ENCODE measurements at places on chromosomes 2 and 18.

GRCh38 chr2:209936106-209936666 is 66.3 kb upstream of the RPE start:
- no peak for DNase-seq

- DNase-seq = no peak
Observed at GRCh38 chr18:45839414-45840395, 14.2 kb downstream of the SIGLEC15 start.

DNA sequence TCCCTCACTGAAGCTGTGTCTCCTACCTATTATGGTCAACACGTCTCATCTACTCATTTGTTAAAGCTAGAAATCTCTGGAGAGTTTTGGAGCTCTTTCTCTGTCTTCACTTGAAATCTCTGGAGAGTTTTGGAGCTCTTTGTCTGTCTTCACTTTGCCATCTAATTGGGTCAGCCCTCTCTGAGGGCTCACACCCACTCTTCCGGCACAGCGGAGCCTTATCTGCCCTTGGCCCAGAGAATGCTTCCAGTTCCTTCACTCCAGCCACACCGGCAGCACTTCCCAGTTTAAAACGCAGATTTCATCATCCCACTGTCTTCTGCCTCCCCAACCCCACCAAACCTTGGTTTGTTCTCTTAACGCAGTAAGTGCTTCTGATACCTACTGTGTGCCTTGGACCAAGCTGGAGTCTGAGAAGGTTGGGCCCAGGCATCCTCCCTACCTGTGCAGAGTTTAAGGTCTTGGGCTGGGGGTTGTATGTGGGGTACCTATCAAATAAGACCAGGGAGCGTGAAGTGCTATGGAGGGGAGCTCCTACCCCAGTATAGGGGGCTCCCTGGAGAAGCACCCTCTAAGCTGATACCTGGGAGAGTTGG is 5.0 kb downstream of the HPCAL1 start:
- DNase-seq = no peak

GRCh38 chr2:211457325-211457724 is 900.9 kb downstream of the CPS1 start:
- DNase-seq = no peak

- peak; percentile 74 for DNase-seq
Observed at GRCh38 chr2:217277646-217278398, 418.0 kb upstream of the TNP1 start.

- DNase-seq = no peak
Observed at GRCh38 chr2:8044046-8044594, 637.7 kb upstream of the ID2 start.

DNA sequence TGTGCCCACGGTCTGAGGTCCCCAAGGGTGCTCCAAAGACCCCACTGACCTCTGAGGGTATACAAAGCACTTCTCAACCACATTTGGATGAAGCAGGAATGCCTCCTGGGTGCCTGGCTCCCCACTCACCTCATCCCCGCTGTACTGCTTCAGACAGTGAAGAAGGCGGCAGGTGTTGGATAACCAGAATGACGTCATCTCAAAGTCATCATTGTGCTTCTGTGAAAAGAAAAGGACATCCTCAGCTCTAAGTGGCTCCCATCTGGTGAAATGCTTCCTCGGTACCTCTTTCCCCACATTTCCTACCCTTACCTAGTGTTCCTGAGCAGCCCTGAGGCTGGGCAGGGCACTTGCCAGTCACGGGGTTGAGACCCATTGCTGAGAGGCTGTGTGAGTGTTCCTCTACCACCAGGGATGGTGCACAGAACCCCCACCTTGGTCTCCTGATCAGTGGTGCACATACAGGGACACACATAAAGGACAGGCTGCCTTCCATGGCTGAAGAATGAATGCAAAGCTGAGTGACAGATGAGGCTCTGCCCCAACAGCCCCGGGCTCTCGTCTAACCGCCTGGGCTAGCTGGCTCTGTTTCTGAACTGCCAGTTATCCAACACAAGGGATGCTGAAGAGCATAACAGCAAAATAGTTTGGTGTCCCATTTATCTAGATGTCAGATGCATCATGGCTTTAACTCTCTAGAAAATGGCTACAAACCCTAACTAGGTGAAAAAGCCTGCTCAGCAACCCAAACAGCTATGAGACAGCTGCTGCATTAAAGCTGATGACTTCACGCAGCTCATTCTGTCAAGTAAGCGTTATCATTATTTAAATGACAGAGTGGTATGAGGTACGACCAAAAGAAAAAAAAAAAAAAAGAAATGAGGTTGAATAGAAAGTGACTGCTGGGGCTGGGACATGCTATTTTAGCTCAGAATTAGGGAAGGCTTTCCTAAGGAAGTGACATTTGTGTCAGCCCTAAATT is 28.2 kb upstream of the ACAA2 start:
- no peak for DNase-seq

GRCh38 chr2:51505533-51505932 is 473.6 kb upstream of the NRXN1 start:
- no peak for DNase-seq

DNA sequence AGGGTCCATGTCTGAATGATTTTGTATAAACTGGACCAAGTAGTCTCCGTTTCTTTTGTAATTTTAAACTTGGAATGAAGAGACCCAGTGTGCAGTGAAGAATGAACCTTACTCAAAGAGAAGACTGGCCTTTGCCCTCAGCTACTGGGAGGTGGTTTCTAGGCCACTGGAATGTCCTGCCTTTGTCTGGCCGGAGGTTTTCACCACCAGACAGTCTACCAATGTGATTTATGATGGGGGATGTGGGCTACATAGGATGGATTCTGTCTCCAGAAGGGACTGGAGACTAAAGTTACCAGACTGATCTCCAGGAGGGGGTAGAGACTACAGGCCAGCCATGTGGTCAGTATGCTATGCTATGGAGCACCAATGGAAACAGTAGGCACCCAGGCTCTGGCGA is 42.8 kb upstream of the RAB31 start:
- no peak for DNase-seq

- no peak for DNase-seq
Observed at GRCh38 chr2:86143307-86143706, 37.3 kb downstream of the PTCD3 start.

GRCh38 chr2:143698888-143699570 is 569.8 kb downstream of the ARHGAP15 start:
- DNase-seq = no peak

DNA sequence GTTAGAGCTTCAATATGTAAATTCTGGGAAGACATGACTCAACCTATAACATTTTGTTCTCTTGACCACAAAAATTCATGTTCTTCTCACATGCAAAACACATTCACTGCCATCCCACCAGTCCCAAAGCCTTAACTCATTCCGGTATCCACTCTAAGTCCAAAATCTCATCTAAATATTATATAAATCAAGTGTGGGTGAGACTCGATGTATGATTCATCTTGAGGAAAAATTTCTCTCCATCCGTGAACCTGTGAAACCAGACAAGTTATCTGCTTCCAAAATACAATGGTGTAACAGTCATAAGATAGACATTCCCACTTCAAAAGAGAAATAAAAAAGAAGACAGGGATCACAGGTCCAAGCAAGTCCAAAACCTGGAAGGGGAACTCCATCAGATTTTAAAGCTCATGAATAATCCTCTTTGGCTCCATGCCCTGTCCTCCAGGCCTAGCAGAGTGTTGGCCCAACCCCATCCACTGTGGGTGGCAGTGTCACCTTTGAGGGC is 101.3 kb downstream of the RAD51AP2 start:
- no peak for DNase-seq

- no peak for DNase-seq
Observed at GRCh38 chr2:41486948-41487347, 560.9 kb upstream of the PKDCC start.

DNA sequence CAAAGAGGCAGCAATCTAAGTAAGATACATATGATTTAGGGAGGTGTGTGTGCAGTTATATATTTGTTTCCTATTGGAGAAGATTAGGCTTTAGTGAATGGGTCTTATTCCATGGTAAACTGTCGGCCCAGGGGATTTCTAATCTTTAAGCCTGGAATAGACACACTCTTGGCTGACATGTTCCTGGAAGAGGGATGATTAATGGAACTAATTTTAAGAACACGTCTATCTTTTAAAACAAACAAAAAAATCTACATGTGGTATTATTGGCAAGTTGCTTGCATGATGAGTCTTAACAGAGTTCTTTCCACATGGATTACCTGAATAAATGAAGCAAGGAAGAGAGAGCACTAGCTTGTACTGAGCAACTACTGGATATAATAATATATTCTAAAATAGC is 114.2 kb upstream of the NT5C1B start:
- no peak for DNase-seq

Measured in dorsolateral prefrontal cortex (tissue), 122 donors.